Stimulated activated CD8-positive, alpha-beta memory T cell treated with anti-CD3 and anti-CD28 coated beads, Interleukin-12 subunit alpha, Interleukin-12 subunit beta, amount 100 ng/mL, for 4 hours (primary cell): ENCODE measurements at places on chromosomes 7 and 10.

- no peak for DNase-seq
These were observed 6.4 kb downstream of the ADCK2 start for GRCh38 chr7:140679186-140679585.

GRCh38 chr7:99381664-99382075, 7.1 kb downstream of the ARPC1B start:
- DNase-seq = no peak

DNA sequence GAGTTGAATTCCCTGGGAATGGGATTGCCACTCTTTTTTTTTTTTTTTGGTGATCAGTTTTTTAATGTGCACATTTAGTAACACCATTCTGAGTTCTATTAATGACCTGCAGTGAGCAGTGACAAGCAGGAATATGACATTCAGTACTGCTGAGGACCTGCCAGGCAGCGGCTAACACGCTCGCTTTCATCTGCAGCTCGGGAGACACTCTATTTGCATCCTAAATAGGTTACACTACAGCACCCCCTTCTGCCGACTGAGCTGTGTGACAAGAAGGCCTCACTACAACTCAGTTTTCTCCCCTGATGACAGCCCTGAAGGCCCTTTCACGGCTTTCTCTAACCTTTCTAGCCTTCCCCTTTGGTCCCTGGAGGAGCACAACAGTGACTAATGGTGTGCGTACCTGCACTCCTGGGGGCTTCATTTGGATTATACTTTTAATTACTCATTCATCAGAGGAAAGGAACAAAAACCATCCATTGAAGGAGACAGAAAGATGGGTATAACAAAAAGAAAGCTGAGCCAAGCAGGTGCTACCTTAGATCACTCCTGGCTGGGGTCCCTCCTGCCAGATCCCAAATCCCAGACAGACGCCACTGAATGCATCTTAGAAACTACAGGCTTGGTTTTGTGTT, 872.4 kb downstream of the LRMDA start:
- no peak for DNase-seq

GRCh38 chr7:49060743-49061142, 136.4 kb downstream of the CDC14C start:
- no peak for DNase-seq

GRCh38 chr10:126186766-126187165, 201.5 kb downstream of the ADAM12 start:
- no peak for DNase-seq

DNA sequence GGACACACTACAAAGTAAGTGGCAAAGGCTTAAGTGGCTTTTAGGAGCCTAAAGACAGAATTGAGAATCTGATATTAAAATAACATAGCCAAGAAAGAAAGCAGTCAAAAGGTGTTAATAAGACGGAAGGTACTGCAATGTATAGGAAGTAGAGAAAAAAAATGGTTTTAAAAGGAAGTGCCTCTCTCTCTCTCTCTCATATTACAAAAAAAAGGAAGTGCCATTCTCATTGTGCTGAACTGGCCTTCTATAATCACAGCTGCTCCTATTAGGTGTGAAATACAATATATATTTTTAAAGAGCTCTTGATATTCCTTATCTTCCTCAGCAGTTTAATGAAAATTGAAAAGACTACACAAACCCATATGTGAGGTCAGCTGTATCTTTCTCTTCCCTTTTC, 199.4 kb upstream of the NPVF start:
- no peak for DNase-seq

DNA sequence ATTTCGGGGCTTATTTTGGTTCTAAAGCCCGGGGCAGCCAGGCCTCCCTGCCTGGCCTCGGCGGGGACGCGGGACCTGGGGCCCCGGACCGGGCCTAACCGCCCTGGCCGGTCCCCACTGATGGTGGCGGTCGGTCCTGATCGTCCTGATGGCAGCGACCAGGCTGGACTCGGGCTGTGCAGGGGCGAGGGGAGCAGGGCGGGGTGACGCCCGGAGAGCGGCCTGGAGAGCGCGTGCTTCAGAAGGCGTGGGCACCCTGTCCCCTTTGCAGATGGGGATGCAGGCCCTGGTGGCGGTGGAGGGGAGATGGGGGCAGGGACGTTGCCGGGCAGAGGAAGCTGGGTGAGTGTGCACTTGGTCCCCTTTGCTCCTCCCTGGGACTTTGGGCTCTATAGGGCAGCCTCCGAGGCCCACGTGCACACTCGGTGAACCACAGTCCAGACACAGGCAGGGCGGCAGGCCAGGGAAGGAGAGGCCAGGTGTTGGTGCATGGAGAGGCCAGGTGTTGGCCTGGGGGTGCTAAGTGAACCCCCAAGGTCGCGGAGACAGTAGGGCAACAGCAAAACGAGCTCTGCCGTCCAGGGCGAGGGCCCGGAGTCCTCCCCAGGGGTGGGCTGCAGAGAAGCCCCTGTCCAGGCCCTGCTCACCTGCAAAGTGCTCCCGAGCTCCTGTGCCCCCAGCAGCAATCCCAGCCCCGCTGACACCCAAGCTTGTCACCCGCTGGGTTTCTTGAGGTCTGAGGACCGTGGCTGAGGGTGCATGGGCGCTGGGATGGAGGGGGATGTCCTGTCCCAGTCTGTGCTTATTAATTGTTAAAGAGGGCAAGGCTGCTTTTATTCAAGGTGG, 42.4 kb upstream of the FAM20C start:
- DNase-seq = peak; percentile 21

DNA sequence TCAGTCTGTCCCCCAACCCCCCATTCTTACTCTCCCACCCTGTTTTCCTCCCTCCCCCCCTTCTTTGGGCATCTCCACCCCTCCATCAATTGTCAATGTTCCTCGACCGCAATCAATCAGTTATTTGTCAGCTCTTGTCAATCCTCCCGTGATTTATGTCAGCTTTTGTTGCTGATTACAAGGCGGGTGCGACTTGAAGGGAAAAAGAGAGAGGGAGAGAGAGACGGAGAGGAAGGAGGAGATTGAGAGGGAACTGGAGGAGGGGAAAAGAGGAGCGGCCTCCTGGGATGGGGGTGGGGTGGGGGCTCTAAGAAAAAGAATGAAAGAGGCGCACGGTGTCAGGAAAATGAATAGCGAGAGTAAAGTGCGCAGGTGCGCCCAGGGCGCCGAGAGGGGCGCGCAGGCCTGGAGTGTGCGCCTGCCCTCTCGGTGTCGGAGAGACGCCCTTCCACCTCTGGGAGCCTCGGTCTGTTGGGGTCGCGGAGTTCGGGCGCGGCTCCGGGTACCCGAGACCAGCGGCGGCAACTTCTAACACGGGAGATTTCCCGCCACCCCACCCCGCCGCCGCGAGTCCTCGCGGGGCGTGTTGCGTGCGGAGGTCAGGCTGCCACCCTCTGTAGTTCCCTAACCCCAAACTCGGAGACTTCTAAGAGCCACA, 1.1 kb upstream of the ZNF503 start:
- DNase-seq = no peak

- DNase-seq = no peak
These were observed 352.7 kb downstream of the PHTF2 start for GRCh38 chr7:78151229-78151628.

DNA sequence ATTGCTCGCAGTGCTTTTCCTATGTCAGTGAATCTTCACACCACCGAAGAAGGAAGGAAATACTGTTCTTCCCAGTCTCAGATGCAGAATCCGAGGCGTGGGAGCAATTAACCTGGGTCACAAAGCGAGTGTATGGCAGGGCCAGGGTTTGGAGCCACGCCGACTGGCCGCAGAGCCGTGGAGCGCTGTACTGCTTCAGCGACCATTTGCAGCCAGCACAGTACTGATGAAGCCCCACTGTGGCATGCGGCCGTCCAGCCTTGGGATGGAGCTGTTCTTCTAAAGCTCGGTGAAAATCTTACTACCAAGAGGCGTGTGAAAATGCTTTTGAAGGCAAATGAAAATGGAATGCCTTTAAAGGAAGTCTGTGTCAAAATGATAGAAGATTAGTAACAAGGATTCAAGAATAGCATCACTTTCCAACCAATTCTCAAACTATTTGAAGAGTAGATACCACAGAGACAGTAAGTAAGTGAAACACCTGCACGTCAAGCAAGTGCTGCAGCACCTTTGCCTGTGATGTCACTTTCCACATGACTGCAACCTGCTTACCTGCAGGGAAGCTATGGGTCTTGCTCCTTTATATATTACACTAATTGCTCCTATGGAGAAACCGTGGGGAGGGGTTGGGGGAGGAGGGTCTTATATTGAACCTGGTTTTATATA, 4.9 kb downstream of the PPP2R2D start:
- DNase-seq = no peak
